ENCODE measurements at places on chromosomes 1 and 21.

- no peak for DNase-seq
Observed at GRCh38 chr1:28592321-28593071, 431 bp downstream of the RAB42 start.

DNA sequence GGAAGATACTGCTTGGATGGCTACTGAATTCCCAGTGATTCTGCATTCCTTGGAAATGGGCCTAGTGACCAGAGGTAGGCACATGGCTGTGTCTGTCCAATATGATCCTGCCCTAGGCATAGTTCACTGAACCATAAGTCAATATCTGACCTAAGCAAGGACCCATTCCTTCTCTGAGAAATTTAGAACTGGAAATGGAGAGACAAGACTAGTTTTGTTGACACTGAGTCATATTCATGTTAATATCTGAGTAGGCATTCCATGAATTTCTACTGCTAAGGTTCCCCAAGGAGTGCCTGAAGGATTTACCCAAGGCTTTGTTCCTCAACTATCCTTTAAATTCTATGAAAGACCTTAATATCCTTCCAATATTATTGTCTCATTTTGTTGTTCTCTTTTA, 329.8 kb upstream of the BEND5 start:
- no peak for DNase-seq

DNA sequence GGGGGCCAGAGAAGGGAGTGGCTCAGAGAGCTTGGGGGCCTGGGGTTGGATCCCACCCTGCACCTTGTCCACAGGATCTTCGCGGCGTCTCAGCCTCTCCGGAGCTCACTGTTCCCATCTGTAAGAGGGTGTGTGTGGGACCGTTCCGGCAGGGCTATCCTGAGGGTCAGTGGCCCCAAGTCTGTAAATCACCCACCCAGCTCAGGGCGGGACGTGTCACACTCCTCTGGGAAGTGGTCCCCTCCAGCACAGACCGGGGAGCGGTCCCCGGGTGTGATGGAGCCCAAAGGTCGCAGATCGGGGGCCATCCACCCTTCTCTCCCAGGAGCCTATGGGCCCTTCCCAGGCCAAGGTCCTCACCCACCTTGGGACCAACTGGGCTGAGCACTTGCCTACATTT, 40.0 kb downstream of the KCNAB2 start:
- DNase-seq = no peak

DNA sequence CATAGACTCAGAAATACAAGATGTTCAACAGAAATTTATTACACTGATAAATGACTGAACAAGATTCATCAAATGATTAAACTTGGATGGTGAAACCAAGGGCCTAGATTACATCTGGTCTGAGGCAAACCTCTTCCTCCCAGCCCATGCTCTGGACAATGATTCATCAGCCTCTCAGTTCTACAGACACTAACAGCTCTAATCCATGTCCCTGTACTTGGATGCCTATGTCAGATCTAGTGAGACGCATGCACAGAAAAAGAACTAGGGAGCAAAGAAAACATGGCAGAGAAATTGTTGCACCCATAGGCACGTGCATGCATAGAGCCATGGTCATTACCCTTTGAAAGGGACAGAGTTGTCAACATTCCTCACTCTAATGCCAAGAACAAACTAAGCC, 250.1 kb downstream of the KCNH1 start:
- no peak for DNase-seq

DNA sequence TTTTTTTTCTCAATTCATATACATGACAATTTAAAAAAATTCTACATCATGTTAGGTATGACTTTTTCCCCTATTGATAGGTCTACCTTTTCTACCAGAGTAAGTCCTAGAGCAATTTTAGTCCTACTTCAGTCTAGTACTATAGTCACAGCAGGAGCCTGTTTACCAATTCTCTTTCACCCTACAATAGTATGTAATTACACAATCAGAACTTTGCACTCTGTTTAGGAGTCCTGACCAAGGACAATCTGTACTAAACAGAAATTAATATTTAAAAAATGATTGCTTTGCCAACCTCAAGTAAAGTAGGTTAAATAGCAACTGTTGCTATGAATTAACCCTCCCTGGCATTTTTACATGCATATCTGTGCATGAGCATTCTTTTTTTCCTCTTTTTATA, 810 bp upstream of the CYP4A11 start:
- no peak for DNase-seq

GRCh38 chr1:164576291-164577271, 17.6 kb downstream of the PBX1 start:
- DNase-seq = no peak

- no peak for DNase-seq
Observed at GRCh38 chr1:2582391-2582790, 4.2 kb upstream of the PRXL2B start.

DNA sequence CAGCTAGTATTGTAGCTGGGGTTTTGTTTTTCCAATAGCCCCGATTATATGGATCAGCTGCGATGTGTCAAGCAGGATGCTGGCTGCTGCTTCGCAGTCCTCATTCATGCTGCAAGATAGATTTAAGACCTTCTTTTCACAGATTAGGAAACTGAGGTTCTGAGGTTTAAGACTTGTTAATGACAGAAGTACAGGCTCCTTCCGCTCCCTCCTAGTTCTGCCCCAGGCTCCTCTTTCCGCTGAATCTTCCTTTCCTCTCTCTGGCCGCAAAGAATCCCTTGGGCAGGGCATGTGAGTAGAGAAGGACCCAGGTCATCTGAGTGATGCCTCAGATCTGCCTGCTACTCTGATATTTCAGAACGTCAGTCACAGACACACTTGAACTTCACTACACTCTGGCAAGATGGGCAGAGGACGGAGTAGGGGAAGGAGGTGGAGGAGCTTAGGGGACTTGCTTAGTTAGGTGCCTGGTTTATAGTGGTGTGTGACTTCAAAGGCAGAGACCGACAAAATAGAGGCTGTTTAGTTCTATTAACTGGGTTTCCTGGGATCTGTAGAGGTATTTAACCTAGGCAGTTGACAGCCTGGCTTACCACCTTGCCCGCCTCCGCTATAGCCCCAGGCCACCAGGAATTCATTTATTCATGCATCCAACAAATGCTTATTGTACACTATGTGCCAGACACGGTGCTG, 4.2 kb downstream of the IGSF21 start:
- DNase-seq = no peak

DNA sequence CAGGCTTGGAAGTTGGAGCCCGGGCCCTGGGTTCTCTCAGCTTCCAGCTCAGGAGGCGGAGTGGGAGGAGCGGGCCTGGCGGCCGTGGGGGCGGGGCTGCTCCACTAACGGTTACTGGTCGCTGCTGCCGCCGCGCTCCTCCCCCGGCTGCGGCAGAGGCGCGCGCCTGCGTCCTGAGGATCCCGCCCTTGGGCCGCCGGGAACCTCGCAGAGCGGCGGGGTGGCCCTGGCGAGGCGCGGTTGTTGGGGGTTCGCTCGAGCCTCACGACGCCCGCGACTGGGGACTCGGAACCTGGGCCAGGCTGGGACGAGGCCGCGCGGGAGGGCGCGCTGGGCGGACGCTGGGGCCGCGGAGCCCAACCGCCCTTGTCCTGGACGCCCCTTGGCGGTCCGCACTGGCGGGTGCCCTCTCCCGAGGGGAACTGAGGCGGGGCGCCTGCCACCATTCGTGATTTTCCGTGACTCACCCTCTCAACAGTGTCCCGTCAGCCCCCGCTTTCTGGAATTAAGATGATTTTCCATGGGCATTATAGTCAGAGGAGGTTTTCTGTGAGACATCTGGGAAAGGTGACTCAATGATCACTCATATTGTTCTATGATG, 34.1 kb downstream of the OR2G3 start:
- no peak for DNase-seq

DNA sequence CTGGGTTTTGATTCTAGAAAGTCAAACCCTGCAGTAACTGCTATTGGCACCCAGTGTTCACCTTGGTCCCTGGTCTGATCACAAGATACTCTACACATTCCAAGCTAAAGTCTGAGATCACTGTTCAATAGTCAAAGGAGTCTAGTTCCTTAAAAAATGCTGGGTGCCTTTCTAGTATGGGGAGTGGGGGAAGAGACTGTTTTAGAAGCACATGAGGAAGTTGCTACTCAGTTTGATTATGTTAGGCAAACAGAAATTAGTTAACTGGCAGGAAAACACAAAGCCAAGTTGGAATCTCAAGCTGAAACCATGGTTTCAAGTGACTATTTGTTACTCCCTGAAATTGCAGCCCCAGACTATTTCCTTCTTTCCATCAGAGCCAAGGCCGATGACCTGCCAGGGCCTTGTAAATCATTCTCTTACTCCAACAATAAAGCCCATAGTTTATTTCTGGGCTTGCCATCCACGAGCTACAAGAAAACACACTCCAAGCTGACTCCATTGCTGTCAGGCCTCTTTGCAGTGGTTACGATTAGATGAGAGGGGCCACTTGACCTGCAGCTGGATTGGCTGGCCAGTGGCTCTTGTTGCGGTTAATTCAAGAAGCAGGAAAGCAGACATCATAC, 21.1 kb upstream of the VTCN1 start:
- no peak for DNase-seq

GRCh38 chr21:44933199-44933917, 6.5 kb upstream of the SLX9 start:
- no peak for DNase-seq

DNA sequence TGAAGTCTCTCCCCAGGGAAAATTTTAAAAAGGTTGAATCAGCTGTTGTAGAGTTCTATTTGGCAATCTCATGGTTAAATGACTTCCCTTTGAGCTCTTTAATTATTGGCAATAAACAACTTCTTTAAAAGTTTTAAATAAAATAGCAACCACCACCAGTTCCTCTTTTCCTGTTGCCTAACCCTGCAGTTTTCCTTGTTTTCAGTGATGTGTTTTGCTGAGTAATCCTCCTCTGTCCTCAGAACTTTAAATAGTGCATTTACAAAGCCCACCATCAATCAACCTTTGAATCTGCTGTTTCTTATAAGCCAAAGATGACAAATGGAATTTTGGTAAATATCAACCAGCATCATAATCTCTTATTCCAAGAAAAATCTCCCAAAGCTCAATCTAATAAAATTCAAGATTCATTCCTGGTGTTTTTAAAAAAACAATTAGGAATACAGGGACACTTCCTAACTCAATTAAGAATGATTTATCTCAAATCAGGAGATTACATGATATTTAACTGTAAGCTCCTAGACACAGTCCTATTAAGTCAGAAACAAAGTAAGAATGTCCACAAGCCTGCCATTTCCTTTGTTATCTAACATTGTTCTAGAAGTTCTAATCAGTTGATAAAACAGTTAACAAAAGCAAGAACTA, 14.8 kb downstream of the AVPR1B start:
- DNase-seq = no peak

- DNase-seq = no peak
Observed at GRCh38 chr1:168555508-168556046, 11.8 kb upstream of the XCL2 start.

DNA sequence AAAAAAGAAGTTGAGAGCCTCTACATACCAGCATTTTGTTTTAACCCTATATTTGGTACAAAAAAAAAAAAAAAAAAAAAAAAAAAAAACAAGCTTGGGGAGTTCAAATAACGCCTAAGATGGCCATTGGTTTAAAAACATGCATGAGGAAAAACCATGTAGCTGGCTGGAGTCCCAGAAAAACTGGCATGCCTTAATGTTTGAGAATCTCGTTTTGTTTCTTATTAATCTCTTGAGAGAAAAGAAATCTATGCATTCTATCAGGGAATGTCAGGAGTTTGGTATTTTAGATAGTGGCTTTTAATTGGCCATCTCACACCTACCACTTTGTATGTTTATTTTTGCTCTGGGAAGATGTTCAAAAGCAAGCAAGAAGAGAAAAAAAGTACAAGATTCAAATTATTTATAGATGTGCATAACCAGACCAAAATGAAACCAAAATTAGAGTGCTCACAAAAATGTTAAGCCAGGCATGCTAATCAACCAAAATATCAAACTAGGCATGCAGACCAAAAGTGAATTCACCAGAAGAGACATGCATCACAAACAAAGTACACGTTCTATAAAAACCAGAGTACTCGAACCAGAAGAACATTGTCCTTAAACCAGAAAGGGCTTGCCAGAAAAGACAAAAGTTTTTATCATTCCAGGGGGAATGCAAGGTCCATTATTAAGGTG, 156.6 kb downstream of the AK5 start:
- DNase-seq = no peak

DNA sequence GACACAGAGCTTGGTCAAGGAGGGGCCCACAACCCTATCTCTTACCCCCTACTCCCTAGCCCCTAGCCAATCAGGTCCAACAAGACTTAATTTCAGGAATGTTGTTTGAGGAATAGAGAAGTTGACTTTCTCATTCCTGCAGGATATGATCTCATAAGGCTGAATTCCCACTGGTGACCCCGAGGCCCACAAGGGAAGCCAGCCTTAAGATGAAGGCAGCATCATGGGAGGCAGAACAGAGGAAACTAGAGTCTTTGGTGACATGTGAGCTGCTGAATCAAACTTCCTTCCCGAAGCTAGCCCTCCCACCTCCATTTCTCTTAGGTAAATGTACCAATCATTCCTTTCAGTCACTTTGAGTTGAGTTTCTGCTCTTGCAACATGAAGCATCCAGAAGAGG, 9.1 kb upstream of the PDIK1L start:
- no peak for DNase-seq

DNA sequence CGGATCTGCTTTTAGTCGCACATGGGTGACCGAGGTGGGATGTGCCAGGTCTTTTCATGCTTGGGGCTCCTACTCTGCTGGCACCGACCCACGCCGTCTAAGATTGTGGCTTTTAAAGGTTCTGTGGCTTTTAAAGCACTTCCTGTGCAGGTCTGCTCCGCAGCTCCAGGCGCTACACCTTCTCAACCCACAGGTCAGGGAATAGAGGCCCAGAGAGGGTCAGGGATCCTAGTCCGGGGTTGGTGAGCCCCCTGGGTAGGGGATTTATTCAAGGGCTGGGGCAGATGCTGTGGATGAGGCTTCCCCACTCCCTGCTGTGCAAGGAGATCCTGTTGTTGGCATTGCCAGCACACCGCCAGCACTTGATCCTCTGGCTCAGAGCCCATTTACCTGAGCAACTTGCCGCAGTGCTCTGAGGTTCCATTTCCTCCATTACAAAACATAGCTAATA, 212.8 kb upstream of the RAB4A start:
- DNase-seq = no peak

- DNase-seq = no peak
Observed at GRCh38 chr1:245235156-245235555, 80.4 kb downstream of the KIF26B start.

GRCh38 chr1:14182856-14183255, 415.6 kb upstream of the KAZN start:
- no peak for DNase-seq

- DNase-seq = no peak
Observed at GRCh38 chr21:31410499-31411131, 66.6 kb upstream of the TIAM1 start.

GRCh38 chr1:29230204-29230552, 556 bp downstream of the MECR start:
- DNase-seq = no peak

Data from KG1 (cell line).